ENCODE measurements at places on chromosomes 7 and 10. TPM values are rescaled to one million over a fixed set of nuclear protein-coding genes. Genes with fewer than 3 reads are reported as not detected.

CUEDC2 gene
- 51.0 TPM for total RNA-seq

CRYGN gene
- not detected for total RNA-seq

UNCX gene
- not detected for total RNA-seq

MEIG1 gene
- total RNA-seq = 0.32 TPM

MLXIPL gene
- total RNA-seq = not detected

PRRT4 gene
- total RNA-seq = not detected

PDE1C gene
- total RNA-seq = 4.7 TPM

ABLIM1 gene
- total RNA-seq = 10.0 TPM

CPA5 gene
- not detected for total RNA-seq

SAMD8 gene
- 28.5 TPM for total RNA-seq

SP4 gene
- total RNA-seq = 3.9 TPM

HOXA10 gene
- 47.1 TPM for total RNA-seq

NPSR1 gene
- total RNA-seq = not detected

FANK1 gene
- 2.9 TPM for total RNA-seq

HPS1 gene
- total RNA-seq = 43.2 TPM

CAMK1D gene
- 1.3 TPM for total RNA-seq

HECTD2 gene
- total RNA-seq = 16.4 TPM

ZWINT gene
- total RNA-seq = 28.0 TPM

VDAC2 gene
- 133 TPM for total RNA-seq

HPSE2 gene
- 5.6 TPM for total RNA-seq

MSMB gene
- not detected for total RNA-seq

NUDT13 gene
- 3.2 TPM for total RNA-seq

CDNF gene
- total RNA-seq = 1.3 TPM

PRPS1L1 gene
- not detected for total RNA-seq

PNLIP gene
- total RNA-seq = not detected

FHIP2A gene
- total RNA-seq = 35.1 TPM

PRSS37 gene
- not detected for total RNA-seq

GJD4 gene
- total RNA-seq = not detected

CDC14C gene
- total RNA-seq = under 0.01 TPM

ERLIN1 gene
- total RNA-seq = 21.6 TPM

CASTOR2 gene
- 15.8 TPM for total RNA-seq

OR2A7 gene
- 0.32 TPM for total RNA-seq

DNAJC9 gene
- 23.5 TPM for total RNA-seq

HACD1 gene
- total RNA-seq = 43.2 TPM

ABCB1 gene
- total RNA-seq = 0.97 TPM

SMIM30 gene
- total RNA-seq = 47.4 TPM

CPEB3 gene
- 0.43 TPM for total RNA-seq

BTBD16 gene
- not detected for total RNA-seq

UBE2H gene
- 69.1 TPM for total RNA-seq

PCLO gene
- total RNA-seq = under 0.01 TPM

GRID1 gene
- under 0.01 TPM for total RNA-seq

STYXL1 gene
- total RNA-seq = 35.4 TPM

ASZ1 gene
- under 0.01 TPM for total RNA-seq

TEX47 gene
- total RNA-seq = not detected

PHF14 gene
- total RNA-seq = 29.0 TPM

CNTNAP2 gene
- total RNA-seq = not detected

CHAT gene
- not detected for total RNA-seq

FGL2 gene
- 0.86 TPM for total RNA-seq

RELN gene
- total RNA-seq = 0.97 TPM

EBLN1 gene
- not detected for total RNA-seq

SPACDR gene
- not detected for total RNA-seq

MEOX2 gene
- total RNA-seq = not detected
